ENCODE measurements at places on chromosomes 1 and 21.

- no peak for DNase-seq
Measured at GRCh38 chr1:28417441-28417922, 47.9 kb downstream of the PHACTR4 start.

DNA sequence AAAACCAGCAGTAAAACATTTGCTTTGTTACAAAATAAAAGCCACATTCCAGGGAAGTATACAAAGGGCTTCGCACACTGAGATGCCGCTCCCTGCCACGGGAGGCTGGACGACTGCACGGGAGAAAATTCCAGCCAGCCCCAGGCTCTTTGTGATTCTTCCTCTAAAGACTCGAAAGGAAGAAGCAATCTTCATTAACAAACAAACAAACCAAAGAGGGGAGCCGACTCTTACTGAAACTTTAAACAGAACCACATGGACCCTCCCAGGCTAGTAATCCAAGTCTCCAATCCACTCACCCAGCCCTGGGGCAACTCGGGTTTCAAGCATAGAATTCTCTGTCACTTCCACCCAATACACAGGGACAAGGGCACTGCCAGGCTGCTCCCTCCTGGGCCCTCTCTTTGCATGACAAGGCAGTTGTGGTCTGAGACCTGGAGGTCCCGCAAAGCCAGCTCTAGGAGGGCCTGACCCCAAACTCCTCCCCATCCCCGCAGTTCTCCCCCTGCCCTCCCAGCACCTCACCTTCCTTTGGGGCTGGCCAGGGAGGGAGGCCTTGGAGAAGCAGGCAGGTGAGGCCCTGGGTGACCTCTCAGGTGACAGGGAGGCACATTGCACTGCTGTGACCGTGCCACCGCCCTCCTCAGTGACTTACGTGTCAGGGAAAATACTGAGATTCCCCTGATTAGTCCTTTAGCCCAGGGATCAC is 26.6 kb upstream of the COL18A1 start:
- DNase-seq, result no peak

- DNase-seq, result no peak
Measured at GRCh38 chr21:43949499-43950208, 62.5 kb upstream of the TRAPPC10 start.

DNA sequence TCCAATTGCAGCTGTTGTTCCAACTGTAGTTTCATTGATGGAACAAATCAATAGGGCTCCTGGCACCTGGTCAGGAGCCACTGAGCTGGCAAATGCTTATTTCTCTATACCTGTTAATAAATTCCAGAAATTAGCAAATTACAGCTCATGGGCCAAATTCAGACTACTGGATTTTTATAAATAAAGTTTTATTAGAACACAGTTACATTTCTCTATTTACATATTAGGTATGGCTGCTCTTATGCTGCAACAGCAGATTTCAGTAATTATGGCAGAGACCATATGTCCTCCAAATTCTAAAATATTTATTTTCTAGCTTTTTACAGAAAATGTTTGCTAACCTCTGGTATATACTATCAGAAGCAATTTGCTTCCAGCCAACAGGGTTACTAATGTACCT is 47.8 kb downstream of the DUSP10 start:
- no peak for DNase-seq

Measured in BE2C (cell line).